Heart right ventricle (tissue), 16 donors: ENCODE measurements at places on chromosomes 16 and 17. TPM values are rescaled to one million over a fixed set of nuclear protein-coding genes. Genes with fewer than 3 reads are reported as not detected.

Gene NPIPA5
- 47.6 TPM for polyA plus RNA-seq

Gene C16orf54
- 0.29 TPM for polyA plus RNA-seq

Gene SDK2
- 1.1 TPM for polyA plus RNA-seq

Gene CLEC3A
- not detected for polyA plus RNA-seq

Gene ABCC12
- polyA plus RNA-seq = 0.01 TPM

Gene FBXW10B
- polyA plus RNA-seq = 0.87 TPM

DNA sequence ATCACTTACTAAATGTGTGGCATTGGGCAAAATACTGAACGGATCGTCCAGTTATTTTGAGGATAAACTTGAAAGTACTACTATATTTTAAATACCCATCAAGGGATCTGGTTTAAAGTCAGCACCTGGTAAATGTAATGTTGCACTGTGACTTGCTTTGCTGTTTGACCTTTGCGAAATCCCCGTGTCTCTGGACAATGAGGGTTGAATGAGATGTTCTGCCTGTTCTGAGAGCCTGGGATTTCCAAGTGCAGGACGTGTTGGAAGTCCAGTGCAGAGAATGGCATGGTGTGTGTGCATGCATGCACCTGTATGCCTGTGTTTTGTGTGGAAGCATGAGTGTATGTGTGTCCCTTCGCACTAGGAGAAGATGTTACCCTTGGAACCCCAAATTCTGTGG is 106.6 kb downstream of the N4BP1 start:
- DNase-seq = no peak

- no peak for DNase-seq
These were observed 708 bp downstream of the BAIAP2 start for GRCh38 chr17:81035521-81036196.

DNA sequence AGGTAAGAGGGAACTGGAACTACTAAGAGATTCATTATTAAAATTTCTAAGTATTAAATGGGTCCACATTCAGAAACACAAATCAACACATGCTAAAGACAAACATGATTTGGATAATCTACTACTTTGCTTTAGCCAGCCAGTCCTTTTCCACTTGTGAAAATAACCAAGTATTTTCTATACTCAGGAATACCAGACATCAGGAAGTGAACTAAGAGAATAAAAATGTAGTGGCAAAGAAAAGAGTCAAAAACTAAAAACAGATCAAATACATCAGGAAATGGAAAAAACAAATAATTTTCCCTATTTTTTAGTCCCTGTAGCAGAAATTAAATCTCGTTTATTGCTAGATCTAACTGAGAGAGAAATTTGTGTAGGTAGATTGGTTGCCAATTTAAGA is 78.0 kb downstream of the MYO1D start:
- DNase-seq = no peak

- no peak for DNase-seq
These were observed 5.0 kb downstream of the NOG start for GRCh38 chr17:56598466-56598865.

DNA sequence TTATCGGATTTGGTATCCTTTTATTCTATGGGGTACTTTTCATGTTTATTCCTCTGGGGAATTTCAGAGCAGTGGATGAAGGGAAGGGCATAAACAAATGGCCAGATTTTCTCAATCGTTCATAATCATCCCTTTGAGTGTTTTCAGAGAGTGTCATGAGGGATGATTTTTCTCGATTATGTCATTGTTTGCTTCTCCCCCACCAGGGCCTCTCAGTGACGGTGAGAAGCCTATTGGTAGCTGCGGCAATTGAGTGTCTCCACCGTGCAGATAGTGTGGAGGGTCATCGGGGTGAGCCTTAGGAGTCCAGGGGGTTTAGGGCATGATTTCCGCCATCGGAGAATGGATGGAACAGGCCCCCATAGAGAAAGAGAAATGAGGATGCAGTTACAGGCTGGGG is 57.2 kb downstream of the USP43 start:
- no peak for DNase-seq

- DNase-seq = no peak
These were observed 9.0 kb downstream of the SMIM5 start for GRCh38 chr17:75642182-75642783.

GRCh38 chr17:10197721-10198508 is 491 bp downstream of the GAS7 start:
- peak; percentile 30 for DNase-seq

- peak; percentile 64 for DNase-seq
These were observed 30.7 kb upstream of the CDH5 start for GRCh38 chr16:66335704-66336329.

- peak; percentile 82 for DNase-seq
These were observed 593 bp upstream of the HEXIM1 start for GRCh38 chr17:45147581-45148182.

- no peak for DNase-seq
These were observed 210.3 kb downstream of the SNX29 start for GRCh38 chr16:12186774-12187335.

DNA sequence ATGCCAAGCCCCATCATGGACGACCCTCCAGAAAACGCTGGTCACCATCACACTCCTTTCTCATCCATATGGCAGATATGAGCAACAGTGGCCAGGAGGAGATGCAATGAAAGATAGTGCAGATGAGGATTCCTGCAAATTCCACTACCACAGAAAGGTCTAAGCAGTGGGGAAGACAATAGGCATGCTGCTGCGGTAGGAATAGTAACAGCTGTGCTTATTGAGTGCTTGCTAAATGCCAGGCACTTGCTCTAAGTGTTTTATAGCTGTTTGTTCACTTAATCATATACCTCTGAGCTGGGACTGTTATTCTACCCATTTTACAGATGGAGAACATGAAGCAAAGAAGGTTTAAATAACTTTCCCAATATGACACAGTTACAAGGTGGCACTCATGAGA is 46.6 kb upstream of the AKAP1 start:
- DNase-seq = no peak

- peak; percentile 61 for DNase-seq
These were observed 3.0 kb downstream of the KCNJ12 start for GRCh38 chr17:21379080-21379711.

DNA sequence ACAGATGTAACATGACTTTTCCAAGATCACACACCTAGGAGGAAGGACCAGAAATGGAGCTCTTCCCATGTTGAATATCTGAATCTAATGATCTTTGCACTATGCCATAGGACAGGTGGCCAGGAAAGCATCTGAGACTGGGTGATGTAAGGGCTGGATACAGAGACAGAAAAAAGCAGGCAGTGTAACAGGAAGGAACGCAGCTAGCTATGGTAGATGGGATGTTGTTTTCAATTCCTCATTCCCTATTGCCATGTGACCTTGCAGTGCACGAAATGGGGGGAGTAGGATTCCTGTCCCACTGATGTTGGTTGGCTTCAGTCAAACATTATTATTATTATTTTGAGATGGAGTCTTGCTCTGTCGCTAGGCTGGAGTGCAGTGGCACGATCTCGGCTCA is 3.7 kb upstream of the NPIPB15 start:
- DNase-seq = no peak

- DNase-seq = peak; percentile 16
These were observed 1.0 kb downstream of the NME2 start for GRCh38 chr17:51166987-51167931.

GRCh38 chr17:67602974-67603373 is 114.8 kb upstream of the NOL11 start:
- no peak for DNase-seq

GRCh38 chr16:84813141-84813934 is 6.4 kb upstream of the CRISPLD2 start:
- DNase-seq = no peak

DNA sequence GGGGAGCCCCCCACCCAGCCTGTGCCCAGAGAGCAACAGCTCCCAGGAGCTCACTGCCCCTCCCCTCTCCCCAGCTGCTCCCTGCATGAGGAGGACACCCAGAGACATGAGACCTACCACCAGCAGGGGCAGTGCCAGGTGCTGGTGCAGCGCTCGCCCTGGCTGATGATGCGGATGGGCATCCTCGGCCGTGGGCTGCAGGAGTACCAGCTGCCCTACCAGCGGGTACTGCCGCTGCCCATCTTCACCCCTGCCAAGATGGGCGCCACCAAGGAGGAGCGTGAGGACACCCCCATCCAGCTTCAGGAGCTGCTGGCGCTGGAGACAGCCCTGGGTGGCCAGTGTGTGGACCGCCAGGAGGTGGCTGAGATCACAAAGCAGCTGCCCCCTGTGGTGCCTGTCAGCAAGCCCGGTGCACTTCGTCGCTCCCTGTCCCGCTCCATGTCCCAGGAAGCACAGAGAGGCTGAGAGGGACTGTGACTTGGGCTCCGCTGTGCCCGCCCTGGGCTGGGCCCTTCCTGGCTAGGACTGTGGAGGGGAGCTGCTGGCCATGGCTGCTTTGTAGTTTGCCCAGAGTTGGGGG is 584 bp downstream of the TCAP start:
- no peak for DNase-seq

GRCh38 chr17:13182854-13183253 is 165.0 kb upstream of the ELAC2 start:
- DNase-seq = no peak

- no peak for DNase-seq
These were observed 4.1 kb upstream of the PPP1R9B start for GRCh38 chr17:50154604-50155003.

DNA sequence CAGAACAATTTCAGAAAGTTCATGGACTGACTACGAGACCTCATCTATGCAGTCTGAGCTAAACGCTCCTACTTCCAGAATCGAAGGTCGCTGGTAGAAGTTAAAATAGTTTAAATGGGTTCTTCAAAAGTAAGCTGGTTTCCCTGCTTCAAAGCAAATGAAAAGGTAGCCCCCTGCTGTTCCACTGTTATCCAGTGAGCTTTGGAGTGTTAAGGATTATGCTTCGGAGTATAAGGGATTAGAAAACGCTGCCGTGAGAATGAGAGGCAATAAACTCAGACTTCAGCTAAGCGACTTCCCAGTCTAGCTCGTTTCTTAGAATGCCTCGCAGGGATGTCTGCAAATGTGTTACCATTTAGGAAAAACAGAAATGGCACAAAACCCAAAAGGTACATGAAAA is 12.4 kb downstream of the MLYCD start:
- DNase-seq = no peak

DNA sequence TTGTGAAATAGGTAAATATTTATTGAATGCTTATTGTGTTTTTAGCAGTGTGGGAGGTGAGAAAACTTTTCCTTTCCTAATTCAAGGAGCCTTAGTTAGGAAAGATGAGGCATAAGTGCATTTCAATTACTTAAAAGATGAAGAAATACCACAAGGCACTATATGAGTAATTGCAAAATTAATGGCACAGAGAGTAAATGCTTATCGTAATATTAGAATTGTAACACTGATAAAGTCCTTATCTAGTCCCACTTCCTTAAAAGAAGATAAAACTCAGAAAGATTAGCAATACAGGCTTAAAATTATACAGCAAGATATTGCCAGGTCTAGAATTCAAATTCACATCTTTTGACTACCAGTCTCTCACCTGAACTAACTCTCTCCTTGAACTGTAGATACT is 232.6 kb upstream of the TBX2 start:
- no peak for DNase-seq

- DNase-seq = no peak
These were observed 23.9 kb upstream of the HEATR6 start for GRCh38 chr17:60102632-60103096.

- no peak for DNase-seq
These were observed 2.9 kb upstream of the SIRT7 start for GRCh38 chr17:81920612-81921536.
